ENCODE measurements at places on chromosomes 11 and 22.
A peak's percentile ranks its signal among the peaks of the same experiment; 100 is the strongest.

- no peak for DNase-seq
These were observed 176.7 kb downstream of the SWAP70 start for GRCh38 chr11:9840460-9841004.

DNA sequence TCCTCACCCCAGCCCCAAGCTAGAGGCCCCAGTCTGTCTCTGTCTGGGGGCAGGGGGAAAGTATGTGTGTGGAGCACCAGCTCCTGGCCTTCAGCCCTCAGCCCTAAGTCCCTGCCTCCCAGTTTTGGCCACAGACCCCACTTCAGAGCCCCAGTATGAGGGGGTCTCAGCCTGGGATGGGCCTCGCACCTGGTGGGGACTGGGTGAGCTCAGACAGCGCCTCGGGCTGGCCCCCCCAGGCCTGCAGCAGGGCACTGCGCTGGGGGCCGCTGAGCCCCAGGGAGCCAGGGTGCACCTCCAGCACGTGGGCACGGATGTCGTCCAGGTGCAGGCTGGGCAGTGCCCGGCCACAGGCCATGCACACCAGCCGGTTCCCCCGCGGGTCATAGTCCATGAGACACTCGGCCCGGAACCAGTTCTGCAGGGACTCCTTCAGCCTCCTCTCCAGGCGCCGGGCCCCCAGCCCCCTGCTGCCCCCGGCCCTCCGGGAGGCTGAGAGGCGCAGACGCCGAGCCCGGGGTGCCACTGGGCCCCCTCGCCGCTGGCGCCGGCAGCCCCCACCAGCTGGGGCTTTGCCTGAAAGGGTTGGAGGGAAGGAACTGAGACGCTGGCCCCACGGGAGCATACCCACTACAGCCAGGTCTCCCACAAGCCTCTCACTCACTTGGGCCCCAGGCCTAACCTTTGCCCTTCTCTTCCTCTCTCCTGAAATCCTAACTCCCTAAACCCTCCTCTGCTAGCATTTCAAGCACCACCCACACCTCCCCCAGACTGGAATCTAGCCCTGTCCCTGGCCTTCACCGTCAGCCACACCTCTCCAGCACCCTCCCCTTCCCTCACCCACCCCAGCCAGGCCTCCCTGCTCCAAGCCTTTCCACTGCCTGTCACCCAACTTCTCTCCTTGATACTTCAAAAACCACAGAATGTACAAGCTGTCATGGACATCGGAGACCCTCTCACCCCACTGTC lies 3.6 kb downstream of the ZFTA start:
- DNase-seq, result peak; percentile 73

- no peak for DNase-seq
These were observed 1237.1 kb downstream of the FAM181B start for GRCh38 chr11:81496601-81497000.

DNA sequence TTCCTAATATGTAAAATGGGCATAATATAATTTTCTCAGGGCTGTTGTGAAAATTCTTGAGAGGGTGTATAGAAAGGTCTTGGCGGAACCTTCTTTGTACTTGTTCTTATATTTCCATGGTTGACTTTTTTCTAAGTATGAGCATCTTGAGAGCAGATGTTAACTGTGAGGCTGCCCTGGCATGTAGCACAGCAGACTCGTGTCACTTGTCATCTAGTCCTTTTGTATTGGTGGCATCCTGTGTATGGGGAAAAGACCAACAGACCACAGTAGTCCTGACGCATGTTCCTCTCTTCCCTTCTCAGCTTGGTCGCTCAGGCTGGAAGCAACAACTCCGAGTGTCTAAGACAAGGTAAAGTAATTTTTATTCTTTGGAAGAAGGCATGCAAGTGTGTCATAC lies 153.8 kb upstream of the ZBED5 start:
- DNase-seq, result no peak

DNA sequence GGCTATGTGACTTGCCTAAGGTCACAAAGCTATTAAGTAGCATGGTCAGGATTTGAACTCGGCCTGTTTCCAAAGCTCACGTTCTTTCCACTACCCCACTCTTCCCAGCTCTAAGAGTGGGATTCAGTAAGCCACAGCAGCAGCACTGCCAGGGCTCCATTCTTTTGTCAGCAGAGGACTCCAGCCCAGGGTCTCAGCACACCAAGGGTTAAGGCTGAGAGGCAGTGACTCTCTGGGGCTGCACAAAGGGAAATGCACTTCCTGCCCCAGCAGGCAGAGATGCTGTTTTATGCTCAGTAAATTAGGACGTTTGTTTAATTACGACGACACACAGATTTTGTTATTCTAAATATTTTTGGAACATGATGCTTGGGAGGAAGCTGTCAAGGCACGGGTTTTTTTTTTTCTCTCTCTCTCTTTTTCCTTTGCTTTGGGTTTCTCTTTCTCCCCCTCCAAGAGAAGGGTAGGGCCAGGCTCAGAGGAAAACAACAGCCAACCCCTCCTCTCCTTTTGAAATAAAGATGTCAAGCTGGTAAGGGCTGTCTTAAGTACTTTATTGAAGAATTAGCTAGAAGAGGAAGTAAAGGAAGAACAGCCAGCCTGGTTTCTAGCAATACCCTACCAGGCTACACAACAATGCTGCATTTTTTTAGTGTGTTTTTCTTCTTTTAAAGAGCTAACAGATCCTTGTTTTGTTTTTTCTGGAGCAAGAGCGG lies 2.8 kb downstream of the MYH9 start:
- no peak for DNase-seq

DNA sequence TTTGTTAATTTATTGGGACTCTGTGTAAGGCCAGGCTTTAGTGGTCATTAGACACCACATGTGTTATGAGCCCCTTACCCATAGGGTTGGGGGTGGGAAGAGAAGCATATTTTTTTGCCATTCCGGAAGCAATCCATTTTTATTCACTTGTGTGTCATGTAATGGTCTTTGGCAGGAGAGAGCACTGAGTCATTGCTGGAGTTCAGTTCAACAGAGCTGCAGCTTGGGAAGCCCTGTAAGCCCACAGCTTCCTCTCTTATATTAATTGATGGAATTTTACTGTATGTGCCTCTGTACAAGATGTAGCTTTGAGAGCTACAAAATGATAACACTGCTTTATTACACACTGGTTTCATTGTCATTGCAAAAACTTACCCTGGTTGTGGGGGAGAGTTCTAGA lies 177.3 kb upstream of the SORL1-AS1 start:
- DNase-seq, result no peak

- DNase-seq, result no peak
These were observed 57.7 kb downstream of the PDGFD start for GRCh38 chr11:104106136-104106754.

DNA sequence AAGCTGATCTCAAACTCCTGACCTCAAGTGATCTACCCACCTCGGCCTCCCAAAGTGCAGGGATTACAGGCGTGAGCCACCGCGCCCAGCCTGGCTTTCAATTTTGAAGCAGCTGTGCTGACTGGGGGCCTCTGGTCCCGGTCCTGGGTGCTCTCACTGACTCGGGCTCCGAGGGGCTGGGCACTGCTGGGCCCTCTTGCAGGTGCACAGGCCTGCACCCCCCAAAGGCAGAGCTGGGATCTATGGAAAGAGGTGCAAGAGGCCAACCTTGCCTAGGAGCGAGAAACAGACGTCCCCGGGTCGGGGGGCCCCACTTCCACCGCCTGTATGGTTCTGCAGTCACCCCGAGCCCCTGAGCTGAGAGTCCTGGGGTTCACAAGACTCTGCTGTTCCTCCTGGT lies 33.2 kb downstream of the KIAA0930 start:
- no peak for DNase-seq

GRCh38 chr22:46740910-46741780 lies 3.1 kb upstream of the CERK start:
- DNase-seq, result no peak

- DNase-seq, result no peak
These were observed 22.1 kb downstream of the FAM76B start for GRCh38 chr11:95767498-95767897.

- no peak for DNase-seq
These were observed 12.1 kb upstream of the FAT3 start for GRCh38 chr11:92212530-92212929.

GRCh38 chr11:2655016-2655719 lies 44.6 kb downstream of the KCNQ1OT1 start:
- DNase-seq, result no peak

DNA sequence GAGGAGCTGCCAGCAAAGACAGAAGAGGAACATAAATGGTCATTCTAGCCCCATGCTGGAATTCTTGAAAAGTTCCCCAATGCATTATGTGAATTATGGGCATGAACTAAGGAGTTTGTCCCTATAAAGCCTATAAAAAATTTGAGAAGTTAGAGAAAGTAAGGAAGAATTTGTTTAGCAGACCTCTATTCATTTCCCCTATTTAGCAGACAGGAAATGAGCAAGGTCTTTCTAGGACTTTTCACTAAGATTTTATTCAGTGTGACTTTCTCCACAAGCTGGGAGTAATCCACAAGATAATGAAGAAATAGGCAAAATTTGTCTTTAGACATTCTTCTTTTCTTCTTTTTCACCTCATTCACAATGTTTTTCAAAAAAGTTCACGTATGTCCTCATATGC lies 20.0 kb downstream of the PRRG4 start:
- no peak for DNase-seq

GRCh38 chr22:30186510-30186909 lies 60.0 kb downstream of the LIF start:
- no peak for DNase-seq

GRCh38 chr11:19924311-19924710 lies 211.7 kb downstream of the NAV2 start:
- DNase-seq, result no peak

GRCh38 chr11:116731097-116731761 lies 41.6 kb downstream of the BUD13 start:
- DNase-seq, result peak; percentile 24

DNA sequence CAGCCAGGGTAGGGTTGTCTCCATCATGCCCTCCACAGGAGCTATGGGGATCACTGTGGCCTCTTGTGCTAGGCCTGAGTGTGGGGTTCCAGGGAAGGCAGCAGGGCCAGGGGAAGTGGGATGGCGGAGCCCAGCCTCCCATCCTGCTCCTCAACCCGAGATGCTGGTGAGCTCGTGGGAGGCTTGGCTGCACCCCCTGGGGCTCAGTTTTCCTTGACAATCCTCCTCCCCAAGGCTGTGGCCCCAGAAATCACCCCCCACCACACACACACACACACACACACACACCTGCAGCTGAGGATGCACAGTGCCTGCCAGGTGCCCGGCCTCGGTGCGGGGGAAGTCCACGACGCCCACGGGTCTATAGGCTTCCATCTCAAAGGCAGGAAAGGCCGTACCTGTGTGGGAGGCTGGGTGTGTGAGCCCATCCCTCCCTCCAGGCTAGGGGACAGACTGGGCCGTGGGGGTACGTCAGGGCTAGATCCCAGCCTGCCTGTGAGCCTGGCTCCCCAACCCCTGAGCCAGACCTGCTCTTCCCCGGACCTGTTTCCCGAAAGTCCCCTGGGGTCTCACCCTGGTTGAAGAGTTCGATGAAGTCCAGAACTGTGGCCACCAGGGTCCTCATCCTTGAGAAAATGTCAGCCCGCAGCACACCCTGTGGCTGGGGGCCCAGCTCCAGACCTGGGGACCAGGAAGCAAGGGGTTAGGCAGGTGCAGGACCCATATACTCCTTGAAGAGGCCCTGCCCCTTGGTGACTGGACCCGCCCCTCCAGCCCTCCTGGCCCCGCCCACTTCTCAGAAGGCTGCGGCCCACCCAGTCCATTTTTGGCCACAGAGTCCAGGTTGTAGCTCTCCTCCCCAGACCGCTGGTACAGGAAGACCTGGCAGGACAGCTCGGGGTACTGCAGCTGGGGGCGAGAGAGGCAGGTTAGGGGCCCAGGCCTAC lies 5.2 kb upstream of the TBX10 start:
- no peak for DNase-seq

DNA sequence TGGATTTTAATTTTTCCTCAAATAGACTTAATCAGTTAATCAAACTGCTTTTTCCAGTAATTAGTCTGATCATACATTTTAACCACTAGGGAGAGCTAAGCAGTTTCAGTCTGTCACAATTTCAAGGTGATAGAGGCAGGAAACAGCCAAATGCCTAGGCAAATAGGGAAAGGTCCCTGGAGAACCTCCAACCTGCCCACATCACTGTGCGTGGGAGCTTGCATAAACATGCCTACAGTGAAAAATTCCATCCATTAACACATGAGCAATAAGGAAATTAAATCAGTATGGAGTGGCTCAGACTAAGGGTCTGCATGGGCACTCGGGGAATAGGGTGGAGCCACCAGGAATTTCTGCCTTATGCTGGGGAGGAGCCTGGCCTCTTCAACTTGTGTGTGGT lies 74.6 kb downstream of the AASDHPPT start:
- no peak for DNase-seq

GRCh38 chr11:73152861-73153483 lies 10.9 kb upstream of the FCHSD2 start:
- DNase-seq, result no peak

GRCh38 chr11:1651411-1651980 lies 21.9 kb downstream of the KRTAP5-5 start:
- DNase-seq, result no peak

DNA sequence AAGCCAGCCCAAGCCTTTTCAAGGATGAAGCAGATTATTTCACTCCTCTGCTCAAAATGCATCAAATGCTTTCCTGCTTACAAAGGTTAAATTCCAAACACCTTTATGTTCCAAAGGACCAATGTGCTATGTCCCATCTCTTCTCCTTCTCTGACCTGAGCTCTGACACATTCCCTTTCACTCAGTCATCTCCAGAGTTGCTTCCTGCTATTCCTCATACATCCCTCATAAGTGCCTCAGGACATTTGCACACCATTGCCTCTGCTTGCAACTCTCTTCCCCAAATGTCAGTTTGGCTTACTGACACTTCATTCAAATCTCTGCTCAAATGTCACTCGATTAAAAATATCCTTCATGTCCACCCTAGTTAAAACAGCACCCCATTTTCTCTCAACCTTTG lies 53.3 kb upstream of the BMAL1 start:
- no peak for DNase-seq

DNA sequence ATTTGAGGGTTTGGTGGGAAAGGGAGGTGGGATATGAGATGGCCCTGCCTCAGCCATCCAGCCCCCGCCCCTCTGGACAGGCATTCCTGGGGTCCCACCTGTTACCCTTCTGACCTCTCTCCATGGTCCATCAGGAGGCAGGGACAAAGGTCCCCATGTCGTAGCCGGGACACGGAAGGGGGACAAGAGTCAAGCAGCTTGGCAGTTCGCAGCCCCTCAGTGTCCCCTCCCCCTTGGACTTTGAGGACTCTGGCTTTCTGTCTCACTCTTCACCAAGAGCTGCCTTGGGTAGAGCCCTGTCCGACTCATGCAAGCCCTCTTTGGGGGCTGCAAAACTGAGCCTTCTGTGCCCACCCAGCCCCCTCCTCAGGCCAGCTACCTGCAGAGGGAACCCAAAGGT lies 30.2 kb downstream of the TRIM29 start:
- no peak for DNase-seq

GRCh38 chr11:133104009-133104744 lies 428.1 kb downstream of the OPCML start:
- DNase-seq, result no peak

GRCh38 chr22:43160497-43161126 lies 9.3 kb downstream of the TSPO start:
- no peak for DNase-seq

- DNase-seq, result no peak
These were observed 10.2 kb upstream of the MS4A12 start for GRCh38 chr11:60482361-60482760.

- no peak for DNase-seq
These were observed 1.0 kb downstream of the ZBTB16 start for GRCh38 chr11:114060392-114061047.

GRCh38 chr11:64810891-64811272 lies 531 bp upstream of the MEN1 start:
- DNase-seq, result no peak

- DNase-seq, result no peak
These were observed 4.4 kb downstream of the SCARF2 start for GRCh38 chr22:20433191-20433590.

- DNase-seq, result no peak
These were observed 30.2 kb downstream of the SBF1 start for GRCh38 chr22:50444663-50445062.
